ENCODE measurements at places on chromosomes 3 and 15.

DNA sequence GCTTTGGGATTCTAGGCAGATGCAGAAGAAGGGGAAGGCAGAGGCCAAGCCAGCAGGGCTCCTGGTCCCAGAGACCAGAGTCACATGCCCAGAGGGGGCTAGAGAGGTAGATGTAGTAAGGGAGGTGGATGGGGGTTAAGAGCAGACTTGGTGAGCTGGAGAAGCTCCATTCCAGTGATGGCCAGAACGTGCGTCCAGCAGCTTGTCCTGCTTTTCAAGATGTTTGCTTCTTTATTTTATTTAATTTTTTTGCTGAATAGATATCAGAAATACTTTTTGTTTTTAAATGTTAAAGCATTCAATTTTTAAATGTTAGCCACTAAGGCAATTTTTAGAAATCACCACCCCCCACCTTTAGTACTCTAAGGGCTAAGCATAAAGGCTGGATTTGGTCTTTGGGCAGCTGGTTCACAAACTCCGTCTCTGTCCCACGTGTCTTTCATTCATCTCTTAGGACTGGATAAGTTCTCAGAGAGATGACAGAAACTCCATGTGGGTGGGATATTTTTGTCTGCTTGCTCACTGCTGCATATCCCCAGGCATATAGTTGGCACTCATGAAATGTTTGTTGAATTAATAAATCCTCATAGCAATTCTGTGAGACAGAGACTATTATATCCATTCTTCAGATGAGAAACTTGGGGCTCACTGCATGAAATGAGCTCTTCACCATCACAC lies 6.7 kb downstream of the COLQ start:
- no peak for DNase-seq

DNA sequence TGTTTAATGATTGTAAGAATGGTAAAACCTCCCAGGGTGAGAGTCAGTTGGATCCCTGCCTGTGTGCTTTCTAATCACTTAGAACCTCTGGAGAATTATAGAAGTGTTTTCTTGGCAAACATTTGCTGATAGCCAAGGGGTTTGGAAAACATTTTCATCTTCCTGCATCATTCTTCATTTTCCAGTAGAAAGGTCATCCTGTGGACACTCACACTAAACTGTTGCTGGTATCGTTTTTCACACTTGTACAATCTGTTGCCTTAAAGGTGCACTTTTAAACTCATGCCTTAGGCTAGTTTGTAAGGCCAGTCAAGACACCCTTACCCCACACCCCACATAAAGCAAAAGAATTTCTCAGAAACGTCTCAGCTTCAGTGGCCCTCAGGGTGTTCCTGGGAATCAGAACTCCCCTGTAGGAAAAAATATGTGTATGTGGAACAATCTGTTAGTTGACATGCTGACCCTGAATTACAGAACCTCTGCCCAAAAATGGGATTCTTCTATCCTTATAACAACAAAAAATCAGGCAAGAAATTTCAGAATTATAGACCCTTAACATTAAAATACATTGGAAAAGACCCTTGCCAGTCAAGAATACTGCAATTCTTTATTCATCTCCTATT lies 5.8 kb upstream of the PLD1 start:
- DNase-seq, result no peak

DNA sequence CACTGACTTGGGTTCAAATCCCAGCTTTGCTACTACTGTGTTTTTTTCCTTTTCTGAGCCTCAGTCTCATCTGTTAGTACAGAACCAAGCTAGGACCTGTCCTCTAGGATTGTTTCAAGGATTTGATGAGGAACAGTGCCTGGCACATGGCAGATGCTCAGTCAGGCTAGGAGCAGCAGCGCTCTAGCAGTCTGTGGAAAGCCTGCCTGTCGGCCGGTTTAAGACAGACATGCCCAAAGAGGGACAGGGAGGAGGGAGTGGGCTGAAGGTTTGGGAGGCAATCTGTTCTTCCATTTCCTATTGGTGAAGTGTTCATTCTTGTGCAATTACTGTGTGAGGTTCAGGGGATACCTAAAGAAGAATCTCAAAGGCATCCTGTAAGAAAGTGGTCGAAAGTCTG lies 35.1 kb upstream of the RGMA start:
- DNase-seq, result no peak

- no peak for DNase-seq
Measured at GRCh38 chr15:45456212-45457106, 66.1 kb downstream of the SLC30A4 start.

- DNase-seq, result no peak
Measured at GRCh38 chr3:70882104-70882503, 569.7 kb upstream of the MDFIC2 start.

DNA sequence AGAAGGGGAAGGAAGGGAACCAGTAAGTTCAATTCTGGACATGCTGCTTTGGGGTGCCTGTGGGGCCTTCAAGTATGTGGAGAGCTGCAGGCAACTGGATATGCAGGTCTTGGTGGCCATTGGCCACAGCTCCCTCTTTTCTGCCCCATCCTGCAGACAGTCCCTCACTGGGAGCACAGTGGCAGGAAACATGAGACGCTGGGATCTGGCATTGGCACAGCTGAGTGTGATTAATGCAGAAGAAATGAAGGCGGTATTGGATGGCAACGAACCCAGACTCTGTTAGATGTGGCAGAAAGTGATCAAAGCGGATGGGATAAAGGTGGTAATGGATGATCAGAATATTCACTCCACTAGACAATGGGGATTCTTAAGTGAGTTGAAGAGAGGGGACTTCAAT lies 23.2 kb upstream of the VPS8 start:
- DNase-seq, result no peak

DNA sequence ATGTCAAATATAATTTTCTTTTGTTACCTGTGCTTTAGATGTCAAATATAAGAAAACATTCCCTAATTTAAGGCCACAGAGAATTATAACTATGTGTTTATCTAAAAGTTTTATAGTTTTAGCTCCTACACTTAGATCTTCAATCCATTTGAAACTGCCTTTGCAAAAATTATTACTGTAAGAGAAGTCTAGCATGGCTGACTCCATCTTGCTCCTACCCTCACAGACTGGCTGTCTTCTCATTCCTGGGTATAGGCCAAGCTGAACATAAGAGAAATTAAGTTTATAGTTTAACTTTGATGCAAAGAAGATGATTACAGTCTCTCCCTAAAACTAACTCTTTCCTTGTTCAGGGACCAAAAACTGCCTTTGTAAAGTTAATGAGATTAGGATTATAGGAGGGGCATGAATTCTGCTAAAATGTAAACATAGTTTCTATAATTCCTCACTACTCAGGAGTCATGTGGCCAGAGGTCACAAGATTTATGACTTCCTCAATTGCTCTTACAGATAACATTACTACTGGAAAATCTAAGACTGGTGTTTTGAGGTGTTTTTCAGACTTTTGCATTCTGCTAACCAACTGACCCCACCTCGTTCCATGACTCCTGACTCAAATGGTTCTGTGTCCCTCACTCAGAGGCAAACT lies 184.0 kb downstream of the BCHE start:
- no peak for DNase-seq

DNA sequence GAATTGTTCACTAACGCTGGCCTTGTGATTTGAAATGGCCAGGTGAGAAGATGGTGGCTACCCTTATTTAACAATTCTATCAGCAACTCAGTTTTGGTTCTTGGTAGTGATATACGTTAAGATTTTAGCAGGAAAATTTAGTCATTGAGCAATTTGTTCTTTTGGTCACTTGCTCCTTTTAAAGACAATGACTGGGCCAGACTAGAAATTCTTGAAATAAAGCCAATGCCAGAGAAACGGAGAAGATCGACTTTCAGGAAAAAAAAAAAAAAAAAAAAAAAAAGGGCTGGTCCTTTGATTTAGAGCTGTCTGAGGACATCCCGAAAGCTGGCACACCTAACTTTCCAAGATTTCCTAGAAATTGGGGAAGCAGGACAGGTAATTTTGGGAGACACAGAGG lies 178.5 kb downstream of the FNDC3B start:
- DNase-seq, result no peak

- no peak for DNase-seq
Measured at GRCh38 chr3:13071695-13072094, 1.5 kb downstream of the IQSEC1 start.

DNA sequence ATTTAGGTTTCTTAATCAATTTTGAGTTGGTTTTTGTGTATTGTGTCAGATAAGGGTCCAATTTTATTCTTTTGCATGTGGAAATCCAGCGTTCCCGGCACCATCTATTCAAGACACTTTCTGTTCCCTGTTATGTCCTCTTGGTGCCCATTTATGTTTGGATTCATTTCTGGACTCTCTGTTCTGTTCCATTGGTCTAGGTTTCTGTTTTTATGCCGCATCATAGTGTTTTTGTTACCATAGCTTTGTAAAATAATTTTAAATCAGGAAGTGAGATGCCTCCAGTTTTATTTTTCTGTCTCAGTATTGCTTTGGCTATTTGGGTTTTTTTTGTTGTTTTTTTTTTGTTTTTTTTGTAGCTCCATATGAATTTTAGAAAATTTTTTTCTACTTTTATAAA lies 97.1 kb downstream of the LRRC28 start:
- DNase-seq, result no peak

DNA sequence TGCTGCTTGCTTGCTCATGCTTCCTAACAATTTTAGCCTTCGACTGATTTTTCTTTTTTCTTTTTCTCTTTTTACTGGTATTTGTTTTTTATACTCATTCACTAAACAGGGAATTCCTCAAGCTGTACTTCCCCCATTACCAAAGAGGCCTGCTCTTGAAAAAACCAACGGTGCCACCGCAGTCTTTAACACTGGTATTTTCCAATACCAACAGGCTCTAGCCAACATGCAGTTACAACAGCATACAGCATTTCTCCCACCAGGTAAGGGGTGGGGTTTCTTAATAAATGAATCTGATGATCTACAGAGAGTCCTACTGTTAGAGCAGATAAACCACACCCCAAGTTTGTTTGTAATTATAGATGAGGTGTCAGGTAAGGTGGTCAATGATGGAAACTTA lies 178.8 kb downstream of the MBNL1 start:
- no peak for DNase-seq

- DNase-seq, result no peak
Measured at GRCh38 chr3:4849739-4850138, 129.5 kb upstream of the BHLHE40 start.

DNA sequence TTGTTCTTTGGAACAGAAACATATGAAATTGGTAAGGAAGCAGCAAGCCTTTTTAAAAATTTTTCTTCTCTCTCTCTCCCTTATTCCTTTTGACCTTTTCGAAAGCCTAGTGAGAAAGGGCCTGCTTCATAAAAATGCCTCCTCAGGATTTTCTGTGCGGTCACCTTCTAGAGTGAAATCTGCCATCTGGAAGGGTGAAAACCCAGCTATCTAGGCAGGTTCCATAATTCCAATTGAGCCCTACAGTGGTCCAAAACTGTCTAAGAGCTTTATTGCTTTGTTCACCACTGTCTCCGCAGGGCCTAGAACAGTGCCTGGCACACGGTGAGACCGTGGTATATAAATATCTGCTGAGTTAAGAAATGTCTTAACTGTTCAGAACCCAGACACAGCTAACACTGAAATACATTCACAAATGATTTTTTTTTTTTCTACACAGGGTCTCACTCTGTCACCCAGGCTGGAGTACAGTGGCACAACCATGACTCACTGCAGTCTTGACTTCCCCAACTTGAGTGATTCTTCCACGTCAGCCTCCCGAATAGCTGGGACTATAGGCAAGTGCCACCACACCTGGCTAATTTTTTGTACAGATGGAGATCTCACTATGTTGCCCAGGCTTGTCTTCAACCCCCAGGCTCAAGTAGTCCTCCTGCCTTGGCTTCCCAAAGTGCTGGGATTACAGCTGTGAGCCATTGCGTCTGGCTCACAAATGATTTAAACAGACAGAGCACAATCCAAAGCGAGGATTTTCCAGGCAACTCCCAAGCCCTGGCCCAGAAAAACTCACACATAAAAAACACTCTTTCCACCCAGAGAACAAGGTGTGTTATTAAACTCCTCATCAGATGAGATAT lies 64.4 kb downstream of the FRMD4B start:
- no peak for DNase-seq

All from neuronal stem cell (in vitro differentiated cells).